IMR-90 (cell line): ENCODE measurements at places on chromosomes 5 and 9. TPM values are rescaled to one million over a fixed set of nuclear protein-coding genes. Genes with fewer than 3 reads are reported as not detected.
A peak's percentile ranks its signal among the peaks of the same experiment; 100 is the strongest.

- peak; percentile 41 for DNase-seq
Measured at GRCh38 chr5:13866792-13867191, 77.7 kb downstream of the DNAH5 start.

DNA sequence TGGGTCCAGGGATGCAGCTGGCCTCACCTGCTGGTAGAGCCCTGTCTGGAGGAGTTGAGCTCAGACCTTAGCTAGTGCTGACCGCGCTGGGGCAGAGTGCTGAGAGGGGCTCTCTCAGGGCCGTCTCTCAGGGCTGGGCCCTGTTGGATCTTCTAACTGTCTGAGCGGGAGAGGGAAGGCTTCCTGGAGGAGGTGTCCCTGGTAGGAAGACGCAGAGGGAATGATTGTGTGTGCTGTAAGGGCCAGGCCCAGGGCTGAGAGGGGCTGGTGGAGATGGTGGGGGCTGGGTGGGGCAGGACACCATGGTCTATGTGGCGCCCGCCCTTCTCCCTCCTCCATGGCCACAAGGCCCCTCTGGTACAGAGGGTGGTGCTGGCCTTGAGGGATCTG is 55.0 kb downstream of the RXRA start:
- DNase-seq = no peak

DNA sequence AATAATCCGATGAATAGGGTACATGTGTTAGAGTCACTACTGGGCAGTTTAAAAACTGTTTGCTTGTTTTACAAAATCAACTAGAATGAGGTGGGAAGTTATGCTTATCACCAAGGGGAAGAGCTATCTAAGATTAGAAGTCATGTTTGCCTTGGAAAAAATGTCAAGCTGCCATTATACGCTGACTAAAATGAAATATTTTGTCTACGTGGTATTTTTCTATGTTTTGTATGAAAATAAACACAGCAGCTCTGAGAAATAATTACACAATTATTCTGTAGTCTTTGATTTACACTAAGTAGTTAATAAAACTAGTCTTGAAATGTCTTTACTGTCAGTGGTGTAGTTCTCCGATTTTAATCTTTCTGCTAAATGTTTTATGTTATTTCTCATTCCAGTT is 241.9 kb upstream of the TARS1 start:
- DNase-seq = no peak

- peak; percentile 12 for DNase-seq
Measured at GRCh38 chr9:10268531-10269485, 344.0 kb downstream of the PTPRD start.

The SHLD3 gene
- 2.5 and 3.9 TPM in 2 replicates for total RNA-seq

The MTX3 gene
- total RNA-seq = 12.7 and 13.6 TPM in 2 replicates

- DNase-seq = no peak
Measured at GRCh38 chr5:81006947-81007636, 46.9 kb downstream of the RASGRF2 start.

GRCh38 chr9:88777498-88778312 is 213.6 kb upstream of the S1PR3 start:
- peak; percentile 60 for DNase-seq
